SJSA1 (cell line): ENCODE measurements at places on chromosomes 2 and 18.

GRCh38 chr2:194003911-194004310 is 1653.1 kb upstream of the SLC39A10 start:
- no peak for DNase-seq

DNA sequence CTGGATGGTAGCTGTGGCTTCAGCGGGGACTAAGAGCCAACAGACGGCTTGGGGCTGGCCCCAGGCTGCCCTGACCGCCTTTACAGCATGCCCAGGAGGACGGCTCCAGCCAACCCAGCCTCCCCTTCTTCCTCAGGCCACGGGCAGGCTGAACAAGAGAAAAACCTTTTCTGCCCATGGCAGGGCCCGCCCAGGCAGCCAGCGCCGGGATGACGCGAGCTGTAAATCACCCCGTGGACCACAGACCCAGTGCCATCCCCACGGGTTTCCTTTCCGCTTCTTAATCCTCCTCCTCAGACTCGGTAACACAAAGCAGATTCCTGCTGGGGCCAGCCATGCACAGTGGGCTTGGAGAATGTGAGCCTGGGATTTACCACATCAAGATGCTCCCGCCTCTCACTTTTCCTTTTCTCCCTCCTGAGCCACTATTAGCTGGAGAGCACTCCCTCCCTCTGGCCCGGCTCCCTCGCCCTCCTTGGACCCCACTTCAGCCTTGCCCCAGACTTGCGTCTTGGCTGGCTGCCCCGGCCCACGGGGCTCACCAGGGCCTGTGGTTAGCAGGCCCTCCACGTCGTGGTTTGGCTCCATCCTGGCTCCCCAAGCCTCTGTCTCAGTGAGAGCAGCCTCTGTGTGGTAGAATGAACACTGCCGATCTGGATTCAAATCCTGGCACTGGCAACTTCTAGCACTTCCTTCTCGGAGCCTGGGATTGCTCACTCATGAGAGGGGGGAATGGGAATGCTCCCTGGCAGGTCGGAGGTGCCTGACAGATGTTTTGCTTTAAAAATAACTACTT is 31.4 kb downstream of the ATOH8 start:
- DNase-seq, result no peak

- DNase-seq, result peak; percentile 40
Observed at GRCh38 chr2:240922245-240922981, 16.3 kb downstream of the CROCC2 start.

DNA sequence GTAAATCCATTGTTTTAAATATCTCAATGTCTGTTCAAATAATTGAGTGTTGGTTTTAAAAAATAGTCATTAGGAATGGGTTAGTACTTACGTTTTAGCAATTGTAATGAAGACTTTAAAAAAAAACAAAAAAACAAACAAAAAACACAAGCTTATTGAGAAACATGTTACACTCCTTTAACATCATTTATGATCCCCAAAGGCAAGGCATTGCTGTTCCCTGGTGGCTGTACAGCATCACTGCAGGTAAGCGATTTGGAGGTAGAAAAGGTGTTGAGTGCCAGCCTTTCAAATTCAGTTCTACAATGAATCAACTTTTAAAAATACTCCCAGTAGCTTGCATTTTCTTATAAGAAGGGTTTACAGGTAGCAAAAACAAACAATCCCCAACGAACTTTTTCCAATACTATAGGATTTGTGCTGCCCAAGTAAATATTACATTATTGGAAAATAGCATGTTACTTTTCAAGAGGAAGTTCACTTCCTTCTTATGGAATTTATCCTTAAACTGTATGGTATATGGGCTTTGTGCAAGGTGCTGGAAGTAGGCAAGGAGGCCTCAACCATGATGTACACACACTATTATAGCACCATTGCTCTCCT is 27.5 kb downstream of the CNRIP1 start:
- no peak for DNase-seq

- peak; percentile 39 for DNase-seq
Observed at GRCh38 chr2:69911985-69912563, 2.8 kb upstream of the MXD1 start.

- DNase-seq, result no peak
Observed at GRCh38 chr2:77873506-77873905, 351.3 kb upstream of the LRRTM4 start.

GRCh38 chr2:107412981-107413380 is 413.7 kb upstream of the RGPD4 start:
- no peak for DNase-seq

- no peak for DNase-seq
Observed at GRCh38 chr2:178142274-178143065, 30.2 kb downstream of the RBM45 start.

GRCh38 chr2:19559596-19560240 is 201.3 kb upstream of the OSR1 start:
- no peak for DNase-seq

- no peak for DNase-seq
Observed at GRCh38 chr18:74284980-74285355, 6.8 kb downstream of the CYB5A start.

- no peak for DNase-seq
Observed at GRCh38 chr2:124286089-124286783, 261.1 kb downstream of the CNTNAP5 start.

- no peak for DNase-seq
Observed at GRCh38 chr2:105540642-105541041, 141.8 kb upstream of the FHL2 start.

- no peak for DNase-seq
Observed at GRCh38 chr2:238128534-238129001, 9.9 kb upstream of the KLHL30 start.

DNA sequence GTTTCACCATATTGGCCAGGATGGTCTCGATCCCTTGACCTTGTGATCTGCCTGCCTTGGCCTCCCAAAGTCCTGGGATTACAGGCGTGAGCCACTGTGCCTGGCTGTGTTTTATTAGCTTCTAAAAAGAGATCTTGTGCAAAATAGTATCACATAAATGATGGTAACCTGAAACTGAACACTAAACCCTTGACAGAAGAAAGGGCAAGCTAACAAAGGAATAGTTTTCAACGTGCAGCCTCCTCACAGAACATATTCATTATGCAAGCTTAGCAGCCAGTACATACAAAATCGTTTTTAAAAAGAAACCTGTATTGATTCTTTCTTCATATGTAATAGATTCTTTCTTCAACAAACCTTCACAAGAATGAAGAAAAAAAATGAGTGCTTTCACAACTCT is 20.6 kb downstream of the CHN1 start:
- no peak for DNase-seq

DNA sequence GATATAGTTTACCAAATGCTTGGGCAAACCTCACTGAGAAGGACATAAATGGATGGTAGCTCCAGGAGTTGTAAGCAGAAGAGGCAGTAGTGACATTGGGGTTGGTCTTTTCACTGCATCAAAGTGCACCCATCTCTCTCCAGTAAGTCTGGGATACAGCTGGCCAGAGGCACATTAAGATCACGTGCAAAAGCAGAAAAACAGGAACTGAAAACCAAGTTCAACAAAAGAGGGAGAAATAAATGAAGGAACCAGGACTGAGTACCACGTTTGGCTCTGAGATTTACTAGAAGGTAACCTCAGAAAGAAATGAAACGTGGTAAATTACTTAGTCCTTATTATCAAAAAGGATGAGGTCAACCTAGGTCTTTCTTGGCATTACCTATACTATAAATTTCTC is 259.2 kb downstream of the OSR1 start:
- no peak for DNase-seq

- DNase-seq, result no peak
Observed at GRCh38 chr2:98191883-98192282, 104.9 kb downstream of the VWA3B start.

DNA sequence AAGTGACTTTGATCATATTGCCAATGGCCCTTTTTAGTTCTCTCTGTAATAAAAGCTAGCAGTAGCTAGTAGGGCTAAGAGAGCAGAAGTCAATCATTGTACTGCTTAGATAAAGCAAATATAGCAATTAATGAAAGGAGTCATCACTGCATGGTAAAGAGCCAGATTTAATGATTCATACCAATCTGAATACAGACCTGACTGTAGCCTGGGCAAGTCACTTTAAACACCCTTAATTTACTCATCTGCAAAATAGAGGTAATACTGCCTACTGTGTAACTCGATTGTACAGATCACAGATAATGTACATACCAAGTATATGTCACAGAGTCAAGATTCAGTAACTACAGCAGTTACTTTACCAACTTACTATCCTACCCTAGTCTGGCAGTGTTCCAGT is 63.6 kb downstream of the ASXL2 start:
- no peak for DNase-seq
